ENCODE measurements at places on chromosomes 5 and 9.

- peak; percentile 65 for DNase-seq
These were observed 70.4 kb upstream of the PSD2 start for GRCh38 chr5:139725073-139725830.

DNA sequence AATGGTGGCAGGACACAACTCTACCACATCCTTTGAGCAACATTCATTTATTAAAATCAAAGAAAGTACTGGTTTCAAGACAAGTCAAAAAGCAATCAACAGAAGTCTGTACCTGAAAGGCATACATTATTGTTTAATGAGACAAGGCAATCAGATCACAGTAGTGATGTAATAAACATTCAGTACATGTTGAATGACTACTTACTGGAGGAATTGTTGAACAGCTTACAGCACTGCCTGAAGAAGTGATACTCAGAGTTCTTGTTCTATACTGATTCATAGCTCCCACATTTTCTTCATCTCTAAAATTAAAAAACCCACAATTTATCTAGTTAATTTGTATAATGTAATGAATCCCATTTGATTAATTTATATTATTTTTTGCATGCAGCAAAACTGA is 18.2 kb downstream of the RIOK2 start:
- no peak for DNase-seq

GRCh38 chr9:20219437-20219836 is 402.9 kb downstream of the MLLT3 start:
- no peak for DNase-seq

GRCh38 chr5:13348568-13348967 is 595.9 kb downstream of the DNAH5 start:
- DNase-seq: no peak

DNA sequence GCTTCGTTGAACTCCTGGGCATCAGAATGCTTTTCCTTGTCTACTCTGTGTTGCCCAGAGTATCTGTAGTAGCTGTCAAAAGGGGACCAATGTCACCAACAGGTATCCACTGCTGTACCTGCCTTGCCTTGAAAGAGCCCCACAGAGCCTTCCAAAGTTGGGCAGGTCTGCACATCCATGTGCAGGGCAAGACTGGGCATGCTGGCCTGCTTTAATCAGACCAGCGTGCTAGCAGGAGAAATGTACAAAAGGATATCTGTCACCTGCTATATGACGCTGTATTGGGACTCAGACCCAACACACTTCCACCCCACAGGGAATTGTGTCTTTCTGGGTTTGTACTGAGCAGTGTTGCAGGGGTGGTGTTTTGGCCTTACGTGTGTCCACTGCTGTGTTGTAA is 11.9 kb downstream of the DELE1 start:
- DNase-seq: no peak

DNA sequence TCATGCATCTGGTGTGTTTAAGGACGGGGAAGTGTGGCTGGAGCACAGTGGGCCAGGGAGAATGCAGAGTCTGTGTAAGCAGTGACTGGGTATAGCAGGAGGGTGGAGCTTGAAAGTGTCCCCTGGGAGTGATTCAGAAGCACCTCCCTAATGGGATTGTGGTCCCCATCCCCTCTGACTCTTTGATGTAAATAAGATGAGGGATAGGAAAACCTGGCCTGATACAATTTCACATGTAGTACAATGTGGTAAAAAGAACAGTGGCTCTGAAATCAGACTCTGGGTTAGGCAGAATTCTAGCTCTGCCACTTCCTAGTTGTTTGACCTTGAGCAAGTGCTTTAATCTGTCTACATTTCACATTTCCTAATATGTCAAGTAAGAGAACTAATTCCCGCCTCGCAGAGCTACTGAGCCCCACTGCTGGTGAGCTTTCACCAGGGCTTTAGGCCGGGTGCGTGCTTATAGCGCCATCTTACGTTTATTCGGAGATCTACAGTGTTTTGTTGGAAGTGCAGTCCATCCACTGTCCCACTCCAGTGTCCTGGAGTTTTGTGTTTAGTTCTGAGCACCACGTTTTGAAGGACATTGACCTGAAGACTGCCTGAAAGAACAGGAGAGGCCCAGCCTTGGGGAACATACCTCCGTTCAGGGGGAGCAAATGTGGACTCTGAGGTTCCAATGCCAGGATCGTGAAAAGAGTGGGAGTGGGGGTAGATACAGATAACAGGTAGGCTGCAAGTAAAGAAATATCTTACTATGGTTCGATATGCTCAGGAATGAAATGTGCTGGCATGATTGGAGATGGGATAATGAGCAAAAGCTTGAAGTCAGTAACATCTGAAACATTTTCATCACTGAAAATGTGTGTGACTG is 51.2 kb upstream of the TESK1 start:
- DNase-seq: peak; percentile 68

- no peak for DNase-seq
These were observed 6.3 kb downstream of the TESK1 start for GRCh38 chr9:35611230-35611797.

- DNase-seq: no peak
These were observed 18.5 kb downstream of the OR2V1 start for GRCh38 chr5:181112476-181112875.

DNA sequence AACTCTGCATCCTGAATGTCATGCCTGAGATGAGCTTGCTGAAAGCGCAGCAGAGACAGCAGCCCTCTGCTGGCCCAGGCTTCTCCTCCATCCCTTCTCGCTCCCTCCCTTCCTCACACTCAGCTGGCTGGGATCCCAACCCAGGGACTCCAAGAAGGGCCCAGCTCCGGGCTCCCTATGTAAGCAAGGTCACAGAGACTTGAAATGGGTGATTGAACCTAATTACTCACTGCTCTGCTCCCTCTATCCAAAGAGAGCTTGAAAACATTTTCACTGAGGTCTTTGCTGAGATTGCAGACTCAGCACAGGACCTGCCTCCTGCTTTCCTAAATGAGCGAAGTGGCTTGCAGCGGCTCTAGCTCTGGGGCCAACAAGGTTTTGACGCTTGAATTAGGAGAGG is 42.8 kb downstream of the RAPGEF1 start:
- peak; percentile 84 for DNase-seq

GRCh38 chr9:71915495-71915894 is 4.1 kb downstream of the C9orf85 start:
- no peak for DNase-seq

- no peak for DNase-seq
These were observed 32.2 kb downstream of the SPOCK1 start for GRCh38 chr5:137466889-137467288.

GRCh38 chr5:40405996-40406740 is 273.5 kb upstream of the PTGER4 start:
- DNase-seq: no peak

GRCh38 chr5:122908662-122909061 is 63.2 kb downstream of the SNX24 start:
- DNase-seq: no peak

DNA sequence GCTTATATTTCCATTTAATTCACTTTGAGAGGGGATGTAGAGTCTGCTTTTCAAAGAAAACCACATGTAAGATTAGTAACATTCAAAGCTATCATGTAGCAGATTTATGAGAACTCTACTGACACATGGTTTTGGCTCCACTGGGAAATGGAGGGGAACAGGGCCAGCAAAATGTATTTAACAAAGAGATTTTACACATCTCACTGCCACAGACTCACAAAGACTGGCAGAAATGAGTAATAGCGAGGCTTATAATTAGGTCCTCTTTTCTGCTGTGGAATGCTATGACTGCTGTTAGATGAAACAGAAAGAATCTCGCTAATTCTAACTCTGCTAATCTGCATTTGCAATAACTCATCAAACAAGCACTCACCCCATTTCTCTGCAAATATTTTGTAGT is 4.5 kb downstream of the DAP start:
- peak; percentile 39 for DNase-seq

DNA sequence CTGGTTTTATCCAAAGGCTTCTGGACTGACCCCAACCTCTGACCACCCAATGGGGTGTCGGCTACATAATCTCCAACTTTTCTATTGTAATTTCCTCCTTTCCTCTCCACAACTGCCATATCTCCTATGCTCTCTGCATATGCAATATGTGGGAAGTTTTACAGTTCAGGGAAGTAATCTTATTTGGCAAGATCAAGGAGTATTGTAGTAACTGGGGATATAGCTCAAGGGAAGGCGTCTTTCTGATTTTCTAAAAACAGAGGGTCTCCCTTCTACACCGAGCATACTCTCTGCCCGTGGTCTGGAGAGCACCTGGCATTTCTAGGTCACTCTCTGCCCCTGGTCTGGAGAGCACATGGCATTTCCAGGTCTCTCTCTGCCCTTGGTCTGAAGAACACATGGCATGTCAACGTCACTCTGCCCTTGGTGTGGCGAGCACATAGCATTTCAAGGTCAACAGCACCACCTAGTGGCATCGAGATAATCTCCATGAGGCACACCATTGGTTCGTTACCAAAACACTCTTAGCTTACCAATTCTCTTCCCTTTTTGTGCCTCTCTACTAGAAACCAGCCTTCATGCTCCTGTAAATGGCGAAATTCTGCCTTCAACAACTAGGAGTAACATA is 616.4 kb upstream of the NUDT12 start:
- DNase-seq: no peak

DNA sequence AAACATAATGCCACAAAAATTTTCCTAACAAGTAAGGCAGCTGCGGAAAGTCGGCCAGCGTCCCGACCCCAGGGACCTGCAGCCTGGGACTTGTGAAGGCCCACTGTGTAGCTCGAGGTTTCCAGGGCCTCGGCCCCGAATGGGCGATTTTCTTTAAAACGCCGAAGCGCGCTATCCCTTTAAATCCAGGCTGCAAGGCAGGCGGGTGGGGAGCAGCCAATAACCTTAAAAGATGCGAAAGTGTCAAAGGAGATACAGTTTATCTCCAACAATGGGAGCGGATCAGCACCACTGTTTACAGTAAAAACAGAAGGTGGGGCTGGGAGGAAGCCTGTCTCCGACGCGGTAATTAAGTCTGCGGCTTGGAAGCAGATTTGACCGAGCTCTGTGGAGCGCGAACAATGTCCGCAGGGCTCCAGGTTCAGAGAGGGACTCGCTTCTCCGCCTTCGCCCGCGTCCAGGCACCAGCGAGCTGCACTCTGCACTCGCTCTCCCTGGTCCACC is 1.7 kb upstream of the ZSWIM6 start:
- peak; percentile 78 for DNase-seq

- no peak for DNase-seq
These were observed 13.9 kb upstream of the ADAMTSL1 start for GRCh38 chr9:18459962-18460584.

DNA sequence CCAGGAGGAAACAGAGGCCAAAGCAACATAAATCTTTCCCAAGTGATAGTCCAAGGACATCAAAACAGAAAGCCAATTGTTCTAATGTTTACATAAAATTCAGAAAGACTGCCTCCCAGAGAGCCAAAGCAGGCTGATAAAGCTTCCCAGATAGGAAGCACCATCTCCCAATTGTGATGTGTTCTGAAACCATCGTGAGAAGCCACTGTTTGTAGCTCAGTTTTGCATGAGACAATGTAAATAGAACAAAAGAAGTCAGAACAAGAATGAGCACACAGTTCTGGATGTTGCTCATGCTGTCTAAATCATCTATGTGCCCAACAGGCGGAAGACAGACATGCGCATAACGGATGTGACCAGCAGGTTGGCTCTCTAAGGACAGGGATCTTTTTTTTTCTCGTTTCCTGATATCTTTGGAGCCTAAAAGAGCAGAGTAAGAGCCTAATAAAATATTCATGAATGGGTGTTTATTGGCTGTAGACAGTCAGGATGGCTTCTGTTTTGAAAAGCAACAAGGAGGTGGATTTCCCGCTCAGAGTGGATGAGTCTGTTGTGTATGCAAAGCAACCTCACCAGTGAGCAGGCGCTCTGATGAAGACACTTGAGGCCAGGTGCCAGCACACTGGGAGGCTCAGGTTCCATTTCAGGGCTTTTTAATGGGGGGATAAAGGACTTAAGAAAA is 113.6 kb downstream of the GNA14 start:
- DNase-seq: no peak

DNA sequence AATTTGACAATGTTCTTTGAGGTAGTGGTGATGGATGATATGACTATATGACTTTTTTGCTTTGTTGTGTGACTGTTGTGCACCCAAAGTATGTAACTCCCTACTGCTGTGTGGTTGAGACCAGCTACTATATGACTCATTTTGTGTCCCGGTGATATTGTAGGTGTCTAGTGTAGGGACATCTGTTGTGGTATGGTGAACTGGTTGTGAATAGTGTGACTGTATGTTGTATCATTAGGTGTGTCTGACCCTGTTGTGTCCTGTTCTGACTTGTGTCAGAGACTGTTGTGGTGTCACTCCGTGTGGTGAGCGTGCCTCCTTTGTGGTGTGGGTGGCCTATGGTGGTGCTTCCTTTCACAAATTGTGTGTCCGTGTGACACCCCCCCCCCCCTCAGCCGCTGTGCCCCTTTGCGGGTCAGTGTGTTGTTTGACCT is 11.2 kb upstream of the CXXC5 start:
- DNase-seq: no peak

DNA sequence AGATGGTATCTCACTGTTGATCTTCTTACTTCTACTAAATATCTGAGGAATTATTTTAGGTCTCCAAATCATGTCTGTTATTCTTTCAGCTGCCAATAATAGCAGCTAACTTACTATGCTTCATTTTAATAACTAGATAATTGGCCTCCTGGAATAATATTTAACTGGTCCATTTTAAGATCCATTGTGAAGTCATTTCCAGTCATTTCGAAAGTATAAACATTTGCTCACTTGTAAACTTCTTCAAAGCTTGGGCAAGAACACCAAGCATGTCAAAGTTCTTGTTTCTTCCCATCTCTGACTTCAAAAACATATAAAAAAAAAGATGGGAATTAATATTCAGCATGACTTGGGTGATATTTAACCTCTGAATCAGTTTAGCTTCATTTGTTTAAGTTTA is 61.4 kb upstream of the MRPS30 start:
- no peak for DNase-seq

DNA sequence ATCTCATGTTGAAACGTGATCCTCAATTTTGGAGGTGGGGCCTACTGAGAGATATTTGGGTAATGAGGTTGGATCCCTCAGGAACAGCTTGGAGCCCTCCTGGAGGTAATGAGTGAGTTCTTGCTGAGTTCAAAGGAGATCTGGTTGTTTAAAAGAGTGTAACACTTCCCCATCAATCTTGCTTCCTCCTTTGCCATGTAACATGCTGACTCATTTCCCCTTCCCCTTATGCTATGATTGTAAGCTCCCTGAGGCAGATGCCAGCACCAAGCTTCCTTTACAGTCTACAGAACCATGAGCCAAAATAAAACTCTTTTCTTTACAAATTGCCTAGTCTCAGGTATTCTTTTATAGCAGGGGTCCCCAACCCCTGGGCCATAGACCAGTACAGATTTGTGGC is 352.3 kb downstream of the SLCO4C1 start:
- DNase-seq: no peak

Data from kidney (tissue), 22 donors.